ENCODE measurements at places on chromosomes 5 and 9.

GRCh38 chr9:129175825-129176633, 2.0 kb downstream of the IER5L start:
- DNase-seq, result peak; percentile 71

DNA sequence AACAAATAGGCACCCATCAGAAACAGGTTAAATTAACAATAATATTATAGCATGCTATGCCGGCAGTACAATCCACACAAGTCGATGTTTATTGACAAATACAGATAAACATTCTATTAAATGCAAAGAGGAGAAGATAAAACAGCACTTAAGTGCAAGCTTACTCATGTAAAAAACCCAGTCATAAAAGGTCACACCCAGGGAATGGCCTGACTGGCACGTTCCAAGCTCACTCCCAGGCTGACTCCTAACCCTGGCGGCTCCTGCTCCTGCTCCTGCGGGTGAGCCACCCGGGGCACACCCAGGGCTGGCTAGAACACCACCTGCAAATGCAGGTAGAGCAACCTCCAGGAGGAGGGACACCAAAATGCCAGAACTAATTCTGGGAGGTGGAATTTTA, 66.9 kb downstream of the SEMA4D start:
- no peak for DNase-seq

GRCh38 chr5:35668794-35669193, 51.1 kb downstream of the SPEF2 start:
- no peak for DNase-seq

DNA sequence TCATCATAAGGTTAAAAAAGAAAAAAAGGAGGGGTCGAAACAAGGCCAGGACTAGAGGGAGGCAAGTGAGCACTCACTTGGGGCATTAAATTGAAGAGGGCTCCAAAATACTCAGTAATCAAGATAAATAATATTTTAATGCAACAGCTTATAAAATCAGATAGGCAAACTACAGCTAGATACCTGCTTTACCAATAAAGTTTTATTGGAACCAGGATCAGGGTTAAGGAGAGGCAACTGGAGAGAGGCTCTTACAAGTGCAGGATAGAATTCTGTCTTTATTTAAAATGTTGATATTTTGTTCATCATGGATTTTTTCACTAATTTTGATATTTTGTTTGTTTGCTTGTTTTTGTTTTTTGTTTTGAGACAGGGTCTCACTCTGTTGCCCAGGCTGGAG, 30.3 kb upstream of the PURA start:
- no peak for DNase-seq

DNA sequence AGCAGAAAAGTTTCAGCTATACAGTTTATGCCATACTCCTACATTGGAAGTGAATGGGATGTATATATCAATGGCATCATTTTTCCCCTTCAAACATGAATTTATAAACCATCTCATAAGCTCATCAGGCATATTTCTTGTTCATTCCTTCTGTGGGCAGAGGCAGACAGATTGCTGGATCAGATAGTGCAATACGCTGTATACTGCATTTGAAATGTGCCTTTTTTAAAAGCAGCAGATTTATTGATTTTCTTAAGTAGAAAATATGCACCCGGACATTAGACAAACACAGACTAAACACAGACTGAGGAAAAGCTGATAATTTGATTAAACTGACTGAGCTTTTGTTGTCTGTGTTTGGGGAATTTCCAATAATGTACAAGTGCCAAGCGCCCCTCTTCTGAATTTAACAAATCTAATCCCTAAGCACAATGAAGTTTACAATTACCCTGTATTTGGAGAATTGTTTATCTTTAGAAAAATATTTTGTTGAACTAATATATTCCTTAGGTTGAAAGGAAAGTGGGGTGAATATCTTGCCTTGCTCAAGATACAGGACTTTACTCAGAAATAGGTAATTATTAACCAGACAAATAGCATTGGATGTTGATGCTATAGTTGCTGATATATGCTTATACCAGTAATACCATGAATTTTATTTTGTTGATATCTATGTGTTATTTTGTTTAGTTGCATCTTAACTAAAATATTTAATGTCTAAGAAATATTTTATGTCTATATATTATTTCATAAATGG, 566.6 kb upstream of the MEF2C start:
- no peak for DNase-seq

DNA sequence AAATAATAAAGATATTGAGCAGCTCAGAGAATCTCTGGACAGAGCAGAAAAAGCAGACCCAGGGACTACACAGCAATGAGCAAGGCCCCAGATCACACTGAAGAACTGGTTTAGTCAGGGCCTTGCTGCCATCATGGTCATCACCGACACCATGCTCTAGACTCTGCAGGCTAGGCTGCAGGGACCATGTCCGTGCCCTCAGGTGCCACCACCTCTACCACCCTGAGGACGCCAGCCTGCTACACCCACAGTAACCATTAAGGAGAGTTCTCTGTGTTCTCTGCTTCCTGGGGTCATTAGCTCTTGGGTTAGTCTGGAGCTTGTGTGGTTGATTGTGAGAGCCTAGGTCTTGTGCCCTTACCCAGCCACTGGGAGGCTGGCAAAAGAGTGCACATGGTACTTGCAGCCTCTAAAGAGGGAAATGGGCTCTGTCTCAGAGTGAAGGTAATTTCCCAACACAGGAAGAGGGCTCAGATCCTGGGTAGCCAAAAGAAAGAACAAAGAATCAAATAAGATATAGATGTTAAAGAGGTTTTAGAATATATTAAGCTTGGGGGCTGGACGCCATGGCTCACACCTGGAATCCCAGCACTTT, 31.9 kb upstream of the JADE2 start:
- DNase-seq, result no peak

- DNase-seq, result no peak
Observed at GRCh38 chr5:116361171-116361967, 213.3 kb downstream of the SEMA6A start.

GRCh38 chr5:101626572-101626971, 669.5 kb downstream of the SLCO4C1 start:
- DNase-seq, result no peak

- no peak for DNase-seq
Observed at GRCh38 chr5:32223972-32224609, 50.0 kb upstream of the GOLPH3 start.

DNA sequence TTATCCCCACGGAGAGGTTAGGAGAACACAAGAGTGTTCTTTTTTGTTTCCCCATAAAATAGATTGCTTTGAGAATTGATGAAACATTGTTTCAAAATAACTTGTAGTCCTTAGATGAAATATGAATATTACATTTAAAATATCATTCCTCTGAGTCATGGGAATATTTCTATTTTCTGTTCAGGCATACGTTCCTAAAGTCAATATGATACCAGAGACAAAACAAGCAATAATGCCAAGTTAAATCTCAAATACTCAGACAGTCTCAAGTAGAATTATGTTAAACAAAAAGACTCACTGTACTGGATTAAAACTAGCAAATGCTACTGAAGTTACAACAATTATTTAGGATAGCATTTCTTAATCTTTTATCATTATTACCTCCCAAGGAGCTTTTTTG, 111.7 kb upstream of the C6 start:
- no peak for DNase-seq

All from CD8-positive, alpha-beta T cell (primary cell).